ENCODE measurements at places on chromosomes 2 and 18. TPM values are rescaled to one million over a fixed set of nuclear protein-coding genes. Genes with fewer than 3 reads are reported as not detected.

The RIT2 gene
- not detected for total RNA-seq

The KLHL41 gene
- total RNA-seq = 0.27 TPM

GRCh38 chr18:2139691-2140090, 431.6 kb downstream of the METTL4 start:
- no peak for DNase-seq
- H3K4me1 ChIP-seq = no peaks in the 10 kb centered on the region
- H3K27me3 ChIP-seq = no peaks in the 10 kb centered on the region

The SULT1C2 gene
- not detected for total RNA-seq

The CHRND gene
- not detected for total RNA-seq

The INHA gene
- total RNA-seq = not detected

The SERPINB12 gene
- total RNA-seq = not detected

DNA sequence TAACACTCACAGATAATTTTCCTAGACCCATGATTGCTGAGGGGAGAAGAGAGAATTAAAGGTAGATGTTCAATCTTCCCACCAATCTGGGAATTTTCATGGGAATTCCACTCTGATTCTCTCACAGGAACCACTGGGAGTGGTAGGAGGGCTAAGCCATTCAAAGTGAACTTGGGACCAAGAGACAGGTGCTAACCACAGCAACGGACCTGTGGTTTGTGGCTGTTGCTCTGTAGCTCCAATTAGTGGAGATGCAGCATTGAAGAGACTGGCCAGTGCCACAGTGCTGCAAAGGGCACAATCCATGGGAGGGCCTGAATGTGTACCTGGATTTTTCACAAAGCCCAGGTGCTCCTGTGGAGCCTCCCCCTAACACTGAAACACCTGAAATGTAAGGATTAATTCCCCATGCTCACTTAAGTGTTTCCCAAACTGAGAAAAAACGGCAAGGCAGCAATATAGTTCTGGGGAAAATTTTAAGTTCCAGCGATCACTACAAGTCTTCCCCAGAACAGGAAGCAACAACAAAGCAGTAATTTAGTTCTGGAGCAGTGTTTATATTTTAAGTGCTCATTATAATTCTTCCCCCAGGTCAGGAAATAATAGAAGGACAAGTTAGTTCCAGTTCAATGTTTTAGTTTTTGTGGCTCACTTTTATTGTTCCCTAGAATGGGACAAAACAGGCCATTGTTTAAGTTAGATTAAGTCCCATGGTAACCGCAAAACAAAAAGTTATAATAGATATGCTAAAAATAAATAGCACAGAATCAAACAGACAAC, 1045.8 kb downstream of the CNTNAP5 start:
- no peaks in the 10 kb centered on the region for H3K27me3 ChIP-seq
- H3K27ac ChIP-seq = no peak overlapping the region
- no peaks in the 10 kb centered on the region for H3K36me3 ChIP-seq
- H3K4me1 ChIP-seq = no peaks in the 10 kb centered on the region
- no peak overlapping the region for H3K4me3 ChIP-seq
- no peak for DNase-seq

The GRHL1 gene
- total RNA-seq = 0.93 TPM

DNA sequence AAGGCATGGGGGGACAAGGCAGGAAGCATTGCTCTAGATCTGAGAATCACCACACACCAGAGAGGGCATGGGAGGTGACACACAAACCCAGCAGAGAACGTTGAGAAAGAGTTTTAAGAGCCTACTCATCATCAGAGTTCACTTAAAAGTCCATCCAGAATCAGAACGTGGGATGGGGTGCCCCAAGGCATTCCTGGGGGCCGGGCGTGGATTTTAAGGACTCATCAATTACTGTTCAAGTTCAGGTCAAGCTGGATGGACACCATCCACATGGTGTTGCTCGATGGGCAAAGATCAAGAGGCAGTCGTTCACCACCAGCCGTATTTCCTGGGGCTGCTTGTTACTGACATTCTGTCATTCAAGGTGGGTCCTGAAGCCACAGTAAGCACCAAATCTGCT, 34.9 kb downstream of the BCL11A start:
- H3K27me3 ChIP-seq = no peaks in the 10 kb centered on the region
- H3K36me3 ChIP-seq = no peaks in the 10 kb centered on the region
- H3K4me3 ChIP-seq = no peak overlapping the region
- DNase-seq = no peak

GRCh38 chr2:239736358-239737143, 288.6 kb downstream of the NDUFA10 start:
- DNase-seq = no peak
- no peak overlapping the region for H3K27ac ChIP-seq
- no peaks in the 10 kb centered on the region for H3K4me1 ChIP-seq
- no peak overlapping the region for H3K4me3 ChIP-seq
- no peaks in the 10 kb centered on the region for H3K27me3 ChIP-seq
- H3K36me3 ChIP-seq = no peaks in the 10 kb centered on the region
